ENCODE measurements at places on chromosomes 1 and 21. TPM values are rescaled to one million over a fixed set of nuclear protein-coding genes. Genes with fewer than 3 reads are reported as not detected.

SCAMP3 gene
- total RNA-seq, result 43.9 TPM

CA6 gene
- not detected for total RNA-seq

NUDT17 gene
- total RNA-seq, result 3.3 TPM

PER3 gene
- total RNA-seq, result 9.2 TPM

SYTL1 gene
- 0.11 TPM for total RNA-seq

MATN1 gene
- total RNA-seq, result not detected

HRNR gene
- total RNA-seq, result not detected

ZNHIT6 gene
- total RNA-seq, result 9.8 TPM

NMNAT2 gene
- 0.50 TPM for total RNA-seq

TRNP1 gene
- total RNA-seq, result 62.3 TPM

ADAM15 gene
- 69.5 TPM for total RNA-seq

ETNK2 gene
- total RNA-seq, result 10.0 TPM

CHAF1B gene
- total RNA-seq, result 2.5 TPM

RNF186 gene
- total RNA-seq, result 0.12 TPM

SNRNP40 gene
- 94.6 TPM for total RNA-seq

KLHDC8A gene
- not detected for total RNA-seq

REN gene
- total RNA-seq, result 0.77 TPM

LRRC8C gene
- total RNA-seq, result 9.2 TPM

DISP3 gene
- under 0.01 TPM for total RNA-seq

DDX20 gene
- total RNA-seq, result 12.0 TPM

SPRR3 gene
- not detected for total RNA-seq

IQCC gene
- total RNA-seq, result 2.4 TPM
